A549 (cell line): ENCODE measurements at places on chromosomes 7 and 10. TPM values are rescaled to one million over a fixed set of nuclear protein-coding genes. Genes with fewer than 3 reads are reported as not detected.
A peak's percentile ranks its signal among the peaks of the same experiment; 100 is the strongest.

ASB10 gene
- not detected in 3 replicates for polyA plus RNA-seq

TMEM196 gene
- polyA plus RNA-seq = not detected in 3 replicates

PNLIPRP3 gene
- polyA plus RNA-seq = not detected in 3 replicates

DNA sequence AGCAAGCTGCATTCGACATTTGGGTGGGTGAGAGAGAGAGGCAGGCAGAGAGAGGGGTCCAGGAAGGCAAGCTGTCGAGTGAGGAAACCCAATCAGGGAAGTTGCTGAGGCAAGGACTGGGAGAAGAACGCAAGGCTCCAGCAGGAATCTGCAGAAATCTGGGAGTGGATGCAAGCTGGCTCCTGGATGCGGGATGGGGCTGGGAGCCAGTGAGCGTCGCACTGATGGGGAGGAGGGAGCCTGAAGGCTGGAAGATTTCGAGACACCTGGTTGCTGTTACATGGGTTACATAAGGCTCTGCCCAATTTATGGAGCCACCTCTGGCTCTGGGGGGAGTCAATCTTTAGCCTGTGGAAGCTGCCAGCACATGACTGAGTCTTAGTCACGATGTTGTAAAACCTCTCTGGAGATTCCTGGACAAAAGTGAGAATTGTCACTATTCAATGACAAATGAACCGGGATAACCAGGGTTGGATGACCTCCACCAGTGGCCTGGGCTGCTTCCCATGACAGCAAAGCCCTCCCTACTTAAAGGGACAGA lies 51.1 kb upstream of the ADRB1 start:
- DNase-seq = no peak

- peak; percentile 78 for DNase-seq
These were observed 2.2 kb downstream of the CYP17A1 start for GRCh38 chr10:102835007-102835482.

- DNase-seq = no peak
These were observed 1.3 kb downstream of the ADAM22 start for GRCh38 chr7:87935384-87935706.

DNA sequence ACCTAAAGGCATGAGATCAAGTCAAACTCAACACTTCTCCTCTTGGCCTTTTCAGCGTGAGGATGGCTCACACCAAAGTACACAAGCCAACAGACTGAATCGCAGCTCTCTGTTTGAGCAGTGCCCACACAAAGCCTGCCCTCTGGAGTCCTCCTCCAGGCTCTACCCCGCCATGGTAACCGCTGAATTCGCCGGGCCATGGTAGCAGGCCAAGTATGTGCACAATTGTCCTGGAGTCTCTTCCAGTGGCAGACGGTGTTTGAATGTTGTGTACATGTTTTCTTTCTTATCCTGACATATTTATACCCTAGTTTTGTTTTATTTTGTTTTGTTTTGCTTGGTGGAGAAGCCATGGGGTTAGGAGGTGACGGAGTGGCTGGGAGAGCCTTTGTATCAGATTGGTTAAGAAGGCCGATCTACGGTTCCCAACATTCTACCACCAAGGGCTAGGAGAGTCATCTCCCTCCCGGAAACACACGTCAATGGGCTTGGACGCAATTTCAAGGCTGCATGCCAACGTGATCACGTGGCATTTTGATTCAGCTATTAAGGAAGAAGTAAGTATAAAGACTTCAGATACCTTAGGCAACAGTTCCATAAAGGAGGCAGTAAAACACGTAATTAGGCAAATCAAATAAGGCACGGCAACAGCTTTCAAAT lies 12.1 kb upstream of the SHH start:
- DNase-seq = no peak

GRCh38 chr10:73591935-73592699 lies 975 bp upstream of the USP54 start:
- peak; percentile 74 for DNase-seq

- DNase-seq = no peak
These were observed 107.8 kb downstream of the SRI start for GRCh38 chr7:88111954-88112471.
